Tibial nerve (tissue), 4 donors: ENCODE measurements at places on chromosomes 1 and 21. TPM values are rescaled to one million over a fixed set of nuclear protein-coding genes. Genes with fewer than 3 reads are reported as not detected.
A peak's percentile ranks its signal among the peaks of the same experiment; 100 is the strongest.

Gene TDRD5
- 0.59 TPM for total RNA-seq

Gene TNN
- not detected for total RNA-seq

Gene C4BPA
- total RNA-seq = not detected

Gene FCAMR
- total RNA-seq = not detected

Gene GCSAML
- total RNA-seq = 9.0 TPM

Gene CD48
- total RNA-seq = 5.9 TPM

Gene HYI
- 106 TPM for total RNA-seq

Gene ITPKB
- total RNA-seq = 49.2 TPM

Gene ERVH48-1
- total RNA-seq = not detected

Gene FCRL2
- not detected for total RNA-seq

Gene HSPB7
- total RNA-seq = 31.6 TPM

Gene FOXD3
- 24.0 TPM for total RNA-seq

DNA sequence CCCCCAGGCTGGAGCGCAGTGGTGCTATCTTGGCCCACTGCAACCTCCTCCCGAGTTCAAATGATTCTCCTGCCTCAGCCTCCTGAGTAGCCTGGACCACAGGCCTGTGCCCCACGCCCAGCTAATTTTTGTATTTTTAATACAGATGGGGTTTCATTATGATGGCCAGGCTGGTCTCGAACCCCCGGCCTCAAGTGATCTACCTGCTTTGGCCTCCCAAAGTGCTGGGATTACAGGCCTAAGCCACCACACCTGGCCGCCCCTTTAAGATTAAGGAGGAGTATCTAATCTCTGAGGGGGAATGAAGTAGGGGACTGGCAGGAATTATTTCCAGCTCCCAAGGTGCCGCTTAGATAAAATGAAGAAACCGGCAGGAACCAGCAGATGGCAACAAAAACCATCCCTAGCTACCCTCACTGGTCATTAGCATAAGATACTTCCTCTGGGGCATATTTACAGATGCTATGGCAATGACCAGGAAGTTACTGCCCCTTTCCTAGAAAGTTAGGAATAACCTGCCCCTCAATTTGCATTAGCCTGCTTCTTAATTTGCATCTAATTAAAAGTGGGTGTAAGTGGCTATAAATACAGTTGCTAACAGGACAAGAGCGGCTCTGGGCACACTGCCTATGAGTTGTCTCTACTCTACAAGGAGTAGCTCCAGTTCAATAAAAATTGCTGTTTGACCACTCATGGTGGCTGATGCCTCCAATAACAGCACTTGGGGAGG is 7.1 kb upstream of the NSUN4 start:
- no peaks in the 10 kb centered on the region for H3K4me1 ChIP-seq
- no peak overlapping the region for H3K4me3 ChIP-seq
- DNase-seq = no peak
- H3K27ac ChIP-seq = no peak overlapping the region
- H3K36me3 ChIP-seq = no peaks in the 10 kb centered on the region

- no peaks in the 10 kb centered on the region for H3K27me3 ChIP-seq
- H3K4me1 ChIP-seq = no peaks in the 10 kb centered on the region
- DNase-seq = no peak
- H3K4me3 ChIP-seq = no peak overlapping the region
- no peak overlapping the region for H3K27ac ChIP-seq
Measured at GRCh38 chr1:198700396-198700795, 61.6 kb downstream of the PTPRC start.

- no peaks in the 10 kb centered on the region for H3K27me3 ChIP-seq
- no peaks in the 10 kb centered on the region for H3K36me3 ChIP-seq
- H3K4me3 ChIP-seq = no peak overlapping the region
- no peak for DNase-seq
Measured at GRCh38 chr1:165861911-165862310, 34.5 kb downstream of the UCK2 start.

- no peak overlapping the region for H3K4me3 ChIP-seq
- no peak for DNase-seq
- H3K27me3 ChIP-seq = no peaks in the 10 kb centered on the region
- H3K36me3 ChIP-seq = no peaks in the 10 kb centered on the region
- H3K4me1 ChIP-seq = no peaks in the 10 kb centered on the region
Measured at GRCh38 chr1:30765556-30766434, 8.2 kb upstream of the LAPTM5 start.

- no peaks in the 10 kb centered on the region for H3K27me3 ChIP-seq
- no peak overlapping the region for H3K27ac ChIP-seq
- no peak for DNase-seq
Measured at GRCh38 chr1:179745131-179745611, 2.1 kb downstream of the FAM163A start.

GRCh38 chr1:115557715-115558114 is 84.1 kb upstream of the VANGL1 start:
- no peak overlapping the region for H3K27ac ChIP-seq
- DNase-seq = no peak
- H3K27me3 ChIP-seq = no peaks in the 10 kb centered on the region

DNA sequence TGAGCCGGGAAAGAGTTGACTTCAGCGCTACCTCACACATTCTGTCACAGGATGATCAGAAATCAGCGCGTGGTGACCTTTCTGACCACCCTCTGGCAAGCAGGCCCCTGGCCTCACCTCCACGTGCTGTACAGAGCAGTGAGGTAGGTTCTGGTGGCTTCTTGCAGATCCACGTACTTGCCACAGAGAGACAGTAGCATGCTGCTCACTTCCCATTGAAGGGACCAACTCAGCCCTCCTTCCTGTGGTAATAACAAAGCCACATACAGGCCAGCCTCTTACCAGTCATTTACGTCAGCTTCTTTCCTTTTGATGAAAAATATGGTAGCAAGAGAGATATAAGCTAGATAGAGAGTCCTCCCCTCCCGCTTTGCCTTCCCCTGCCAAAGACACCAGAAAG is 200.7 kb downstream of the CHRM3 start:
- H3K4me3 ChIP-seq = no peak overlapping the region
- no peak for DNase-seq
- H3K27me3 ChIP-seq = no peaks in the 10 kb centered on the region
- H3K4me1 ChIP-seq = no peaks in the 10 kb centered on the region
- no peaks in the 10 kb centered on the region for H3K36me3 ChIP-seq

GRCh38 chr1:223270155-223270554 is 93.8 kb downstream of the SUSD4 start:
- H3K36me3 ChIP-seq = no peaks in the 10 kb centered on the region
- no peaks in the 10 kb centered on the region for H3K27me3 ChIP-seq
- DNase-seq = no peak
- H3K4me3 ChIP-seq = no peak overlapping the region
- H3K4me1 ChIP-seq = no peaks in the 10 kb centered on the region

- no peaks in the 10 kb centered on the region for H3K27me3 ChIP-seq
- H3K4me1 ChIP-seq = peaks cover 16% of the 10 kb centered on the region
- no peak overlapping the region for H3K27ac ChIP-seq
- H3K4me3 ChIP-seq = no peak overlapping the region
- no peak for DNase-seq
- H3K36me3 ChIP-seq = no peaks in the 10 kb centered on the region
Measured at GRCh38 chr1:33435096-33435820, 4.4 kb upstream of the PHC2 start.

DNA sequence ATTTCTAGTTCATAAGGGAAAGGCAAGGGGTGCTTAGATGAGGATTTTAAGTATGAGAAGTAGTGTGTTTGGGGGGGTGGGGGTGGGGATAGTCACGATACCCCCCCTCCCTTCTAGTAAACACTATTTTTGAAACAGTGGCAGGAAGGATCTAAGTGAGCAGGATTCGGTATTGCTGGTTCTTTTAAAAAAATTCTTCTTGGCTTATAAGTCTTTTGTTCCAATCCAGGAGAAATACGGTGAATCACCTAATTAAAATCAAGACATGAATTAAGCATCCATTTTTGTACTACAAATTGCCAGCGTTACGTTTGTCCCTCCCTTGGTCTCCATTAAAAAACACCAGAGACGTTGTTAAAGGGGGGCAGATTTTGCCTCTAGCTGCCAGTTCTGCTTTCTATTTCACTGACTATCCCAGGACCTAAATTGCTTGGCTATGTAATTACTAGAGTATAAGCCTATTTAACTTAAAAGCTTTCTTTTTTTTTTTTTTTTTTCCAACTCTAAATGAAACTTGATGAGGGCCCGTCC is 911 bp downstream of the LMO4 start:
- peak overlapping the region; percentile 99 for H3K27ac ChIP-seq
- DNase-seq = no peak
- H3K27me3 ChIP-seq = no peaks in the 10 kb centered on the region
- peaks cover 41% of the 10 kb centered on the region for H3K4me1 ChIP-seq
- peak overlapping the region; percentile 85 for H3K4me3 ChIP-seq
- no peaks in the 10 kb centered on the region for H3K36me3 ChIP-seq

GRCh38 chr1:107525961-107526360 is 385.1 kb downstream of the NTNG1 start:
- H3K27me3 ChIP-seq = no peaks in the 10 kb centered on the region
- H3K4me1 ChIP-seq = no peaks in the 10 kb centered on the region
- DNase-seq = no peak
- H3K27ac ChIP-seq = no peak overlapping the region

- no peaks in the 10 kb centered on the region for H3K27me3 ChIP-seq
- no peak for DNase-seq
- no peak overlapping the region for H3K27ac ChIP-seq
- peaks cover 8% of the 10 kb centered on the region for H3K4me1 ChIP-seq
- H3K36me3 ChIP-seq = peaks cover 69% of the 10 kb centered on the region
Measured at GRCh38 chr1:111126354-111126753, 13.5 kb downstream of the DRAM2 start.

DNA sequence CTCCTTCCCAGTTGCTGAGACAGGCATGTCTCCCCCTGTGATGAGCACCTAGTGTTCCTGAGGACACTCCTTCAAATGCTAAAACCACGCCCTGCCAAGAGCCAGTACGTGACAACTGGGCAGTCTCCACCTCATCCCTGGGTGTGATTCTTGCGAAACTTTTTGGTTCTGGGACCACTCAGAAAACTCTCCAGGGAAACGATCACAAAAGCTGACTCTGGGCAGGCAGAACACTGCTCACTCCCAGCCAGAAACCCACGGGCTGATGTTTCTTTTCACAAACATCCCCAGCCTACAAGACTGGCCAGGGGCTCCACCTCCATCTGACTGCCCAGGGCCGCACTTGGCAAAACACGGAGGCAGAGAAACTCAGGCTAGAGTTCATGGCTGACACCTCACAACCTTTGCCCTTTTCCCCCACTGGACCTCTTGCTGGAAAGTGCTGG is 24.4 kb downstream of the DHRS3 start:
- no peaks in the 10 kb centered on the region for H3K27me3 ChIP-seq
- H3K4me3 ChIP-seq = no peak overlapping the region
- peak overlapping the region; percentile 63 for H3K27ac ChIP-seq
- peak; percentile 58 for DNase-seq

DNA sequence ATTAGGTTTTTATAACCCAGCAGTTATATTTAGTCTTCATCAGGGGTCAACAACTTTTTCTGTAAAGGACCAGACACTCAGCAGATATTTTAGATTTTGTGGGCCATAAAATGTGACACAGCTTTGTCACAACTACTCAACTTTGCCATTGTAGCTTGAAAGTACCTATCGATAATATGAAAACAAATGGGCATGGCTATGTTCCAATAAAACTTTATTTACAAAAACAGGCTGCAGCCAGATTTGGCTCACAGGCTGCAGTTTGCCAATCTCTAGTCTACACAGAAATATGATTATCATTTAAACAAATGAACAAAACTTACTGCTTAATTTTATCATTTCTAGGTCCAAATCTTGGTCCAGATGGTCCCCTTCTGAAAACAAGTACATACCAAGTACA is 23.0 kb downstream of the VAMP4 start:
- DNase-seq = no peak
- no peaks in the 10 kb centered on the region for H3K36me3 ChIP-seq
- H3K27ac ChIP-seq = no peak overlapping the region

DNA sequence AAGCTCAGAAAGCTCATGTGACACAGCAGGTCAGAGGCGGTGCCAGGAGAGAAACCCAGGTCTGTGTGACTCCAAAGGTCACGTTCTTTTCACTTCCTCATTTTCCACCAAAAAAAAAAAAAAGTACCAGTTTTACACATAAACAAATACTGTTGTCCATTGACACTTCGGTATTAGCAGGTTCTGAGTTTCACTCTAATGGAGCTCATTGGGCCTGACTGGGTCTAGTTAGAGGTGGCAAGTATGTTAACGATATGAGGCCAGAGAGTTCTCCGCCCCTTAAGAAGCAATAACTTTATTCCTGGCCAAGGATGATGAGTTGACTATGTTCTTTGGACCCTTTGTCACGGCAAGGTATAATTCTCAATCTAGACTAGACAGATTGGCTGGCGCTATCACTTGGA is 30.0 kb upstream of the SDE2 start:
- no peak overlapping the region for H3K27ac ChIP-seq
- DNase-seq = no peak
- peaks cover 4% of the 10 kb centered on the region for H3K4me1 ChIP-seq

- H3K27ac ChIP-seq = peak within 1 kb of the TSS; percentile 66
- no peaks in the 10 kb centered on the region for H3K27me3 ChIP-seq
- no peaks in the 10 kb centered on the region for H3K36me3 ChIP-seq
- peak within 1 kb of the TSS; percentile 76 for H3K4me3 ChIP-seq
Measured at GRCh38 chr1:211326528-211327345, at the start of gene TRAF5. Gene TRAF5, plus strand, starts transcription at chr1:211326833. Its CDS starts 26,407 bp downstream, at chr1:211353240.

- H3K36me3 ChIP-seq = peaks cover 45% of the 10 kb centered on the region
- no peak overlapping the region for H3K4me3 ChIP-seq
- H3K27me3 ChIP-seq = no peaks in the 10 kb centered on the region
- DNase-seq = no peak
- no peak overlapping the region for H3K27ac ChIP-seq
Measured at GRCh38 chr21:46111193-46111571, 13.3 kb downstream of the COL6A2 start.

- H3K36me3 ChIP-seq = no peaks in the 10 kb centered on the region
- no peaks in the 10 kb centered on the region for H3K4me1 ChIP-seq
- no peak for DNase-seq
- no peak overlapping the region for H3K4me3 ChIP-seq
- no peak overlapping the region for H3K27ac ChIP-seq
Measured at GRCh38 chr1:168260393-168260792, 20.3 kb upstream of the TBX19 start.
